Heart right ventricle (tissue), 16 donors: ENCODE measurements at places on chromosomes 1 and 21.

- no peaks in the 10 kb centered on the region for H3K36me3 ChIP-seq
- no peak overlapping the region for H3K4me3 ChIP-seq
- no peak overlapping the region for H3K27ac ChIP-seq
- no peaks in the 10 kb centered on the region for H3K4me1 ChIP-seq
- H3K27me3 ChIP-seq, result no peaks in the 10 kb centered on the region
Observed at GRCh38 chr1:216325336-216325735, 97.9 kb downstream of the USH2A start.

DNA sequence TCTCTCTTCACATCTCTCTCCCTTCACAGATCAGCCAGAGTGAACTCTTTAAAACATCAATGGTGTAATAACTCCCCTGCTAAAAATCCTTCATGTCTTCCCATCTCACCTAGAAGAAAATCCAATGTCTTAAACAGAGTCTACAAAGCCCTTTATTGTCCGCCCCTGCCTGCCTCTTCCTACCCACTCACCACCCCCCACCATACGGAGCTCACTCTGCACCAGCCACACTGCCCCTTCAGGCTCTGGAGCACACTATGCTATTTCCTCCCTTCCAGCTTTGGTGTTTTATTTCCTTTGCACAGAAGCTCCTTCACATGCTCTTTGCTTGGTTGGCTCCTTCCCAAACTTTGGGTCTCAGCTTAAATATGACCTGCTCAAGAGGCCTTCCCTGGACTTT is 10.2 kb downstream of the CAMK1G start:
- no peak overlapping the region for H3K4me3 ChIP-seq
- H3K27me3 ChIP-seq, result no peaks in the 10 kb centered on the region
- H3K27ac ChIP-seq, result no peak overlapping the region
- no peaks in the 10 kb centered on the region for H3K36me3 ChIP-seq

DNA sequence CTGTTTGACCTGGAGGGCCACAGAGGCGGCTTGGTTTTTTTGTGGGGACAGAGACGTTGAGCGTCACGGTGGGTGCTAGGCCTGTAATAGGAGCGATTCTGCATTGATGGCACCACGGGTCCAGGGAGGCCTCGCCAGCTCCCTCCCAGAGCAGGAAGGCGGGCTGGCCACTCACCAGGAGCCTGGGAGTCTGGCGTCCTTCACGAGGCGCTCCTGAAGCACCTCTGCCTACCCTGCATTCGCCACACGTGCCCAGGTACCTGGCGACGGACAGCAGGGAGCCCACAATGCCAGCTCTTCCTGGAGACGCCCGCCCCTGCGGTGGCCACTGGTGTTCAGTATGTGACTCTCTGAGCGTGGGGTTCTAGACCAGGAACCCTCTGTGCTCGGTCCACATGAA is 69.9 kb upstream of the TRAPPC10 start:
- H3K27me3 ChIP-seq, result no peaks in the 10 kb centered on the region
- peaks cover 15% of the 10 kb centered on the region for H3K4me1 ChIP-seq
- no peak overlapping the region for H3K4me3 ChIP-seq

DNA sequence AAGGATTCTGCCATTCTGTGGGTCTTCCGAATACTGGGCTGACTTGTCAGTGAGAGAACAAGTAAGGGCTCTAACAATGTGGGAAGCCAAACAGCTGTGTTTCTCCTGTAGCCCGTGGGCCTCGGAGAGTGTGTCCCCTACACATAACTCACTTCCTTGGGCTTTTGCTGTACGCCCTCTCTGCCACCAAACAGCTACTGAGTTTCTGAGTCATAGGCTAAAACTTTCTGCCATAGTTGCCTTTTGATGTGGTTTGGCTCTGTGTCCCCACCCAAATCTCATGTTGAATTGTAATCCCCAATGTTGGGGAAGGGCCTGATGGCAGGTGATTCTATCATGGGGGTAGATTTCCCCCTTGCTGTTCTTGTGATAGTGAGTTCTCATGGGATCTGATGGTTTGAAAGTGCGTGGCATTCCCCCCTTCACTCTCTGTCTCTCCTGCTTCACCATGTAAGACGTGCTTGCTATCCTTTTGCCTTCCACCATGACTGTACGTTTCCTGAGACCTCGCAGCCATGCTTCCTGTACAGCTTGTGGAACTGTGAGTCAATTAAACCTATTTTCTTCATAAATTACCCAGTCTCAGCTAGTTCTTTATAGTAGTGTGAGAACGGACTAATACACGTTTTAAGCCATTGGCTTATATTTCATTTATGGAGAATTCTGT is 194.8 kb upstream of the HMCN1 start:
- DNase-seq, result no peak
- no peak overlapping the region for H3K4me3 ChIP-seq
- H3K27ac ChIP-seq, result no peak overlapping the region
- no peaks in the 10 kb centered on the region for H3K36me3 ChIP-seq
- no peaks in the 10 kb centered on the region for H3K27me3 ChIP-seq

DNA sequence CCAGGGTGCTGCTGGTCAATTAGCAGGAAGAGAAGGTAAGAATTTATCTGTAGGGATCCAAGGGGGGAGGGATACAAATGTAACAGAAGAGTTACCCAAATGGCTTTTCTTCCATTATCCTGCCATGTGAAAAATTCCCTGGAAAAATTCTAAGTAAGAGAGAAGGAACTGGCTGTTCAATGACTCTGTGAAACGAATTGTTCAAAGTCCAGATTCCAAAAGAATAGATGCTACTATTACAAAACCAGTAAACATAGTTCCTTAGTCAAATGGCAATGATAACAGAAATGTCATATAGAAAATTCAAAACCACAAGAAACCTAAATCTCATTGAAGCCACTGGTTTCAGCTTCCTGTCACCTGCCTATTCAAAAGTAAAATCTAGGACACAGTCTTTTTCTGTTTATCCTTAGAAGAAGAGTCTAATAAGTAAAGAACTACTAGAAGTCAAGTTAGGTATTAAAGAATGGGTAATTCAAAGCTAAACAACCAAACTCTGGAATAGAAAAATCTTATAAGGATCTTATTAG is 102.6 kb downstream of the ZNF644 start:
- peaks cover 17% of the 10 kb centered on the region for H3K36me3 ChIP-seq
- H3K27ac ChIP-seq, result no peak overlapping the region
- H3K4me1 ChIP-seq, result peaks cover 48% of the 10 kb centered on the region
- H3K27me3 ChIP-seq, result no peaks in the 10 kb centered on the region

- H3K4me1 ChIP-seq, result peaks cover 40% of the 10 kb centered on the region
- peak overlapping the region; percentile 18 for H3K4me3 ChIP-seq
- no peaks in the 10 kb centered on the region for H3K27me3 ChIP-seq
- peak overlapping the region; percentile 85 for H3K27ac ChIP-seq
- no peaks in the 10 kb centered on the region for H3K36me3 ChIP-seq
- no peak for DNase-seq
Observed at GRCh38 chr1:23421753-23422240, 2.8 kb downstream of the TCEA3 start.

- DNase-seq, result no peak
- no peak overlapping the region for H3K4me3 ChIP-seq
- H3K36me3 ChIP-seq, result peaks cover 64% of the 10 kb centered on the region
- no peaks in the 10 kb centered on the region for H3K27me3 ChIP-seq
- no peaks in the 10 kb centered on the region for H3K4me1 ChIP-seq
Observed at GRCh38 chr1:114454539-114454938, 56.5 kb downstream of the TRIM33 start.

DNA sequence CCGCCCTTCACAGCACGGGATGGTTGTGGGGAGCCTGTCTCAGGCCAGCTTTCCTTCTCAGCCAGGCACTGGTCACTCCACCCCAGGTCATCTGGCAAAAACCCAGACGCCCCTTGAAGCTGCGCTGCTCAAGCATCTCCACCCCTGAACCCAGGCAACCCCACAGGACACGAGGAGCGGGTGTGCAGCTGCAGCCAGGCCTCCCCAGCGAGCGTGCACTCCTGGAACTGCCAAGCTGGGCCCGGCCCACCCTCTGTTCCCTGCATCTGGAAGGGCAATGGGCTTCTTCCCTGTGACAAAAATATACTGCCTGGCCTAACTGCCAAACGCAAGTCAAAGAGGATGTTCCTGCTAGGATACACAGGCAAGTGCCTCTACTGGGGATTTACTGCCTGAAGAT is 39.7 kb downstream of the SLC66A1 start:
- no peak for DNase-seq
- peaks cover 11% of the 10 kb centered on the region for H3K36me3 ChIP-seq
- no peaks in the 10 kb centered on the region for H3K27me3 ChIP-seq

DNA sequence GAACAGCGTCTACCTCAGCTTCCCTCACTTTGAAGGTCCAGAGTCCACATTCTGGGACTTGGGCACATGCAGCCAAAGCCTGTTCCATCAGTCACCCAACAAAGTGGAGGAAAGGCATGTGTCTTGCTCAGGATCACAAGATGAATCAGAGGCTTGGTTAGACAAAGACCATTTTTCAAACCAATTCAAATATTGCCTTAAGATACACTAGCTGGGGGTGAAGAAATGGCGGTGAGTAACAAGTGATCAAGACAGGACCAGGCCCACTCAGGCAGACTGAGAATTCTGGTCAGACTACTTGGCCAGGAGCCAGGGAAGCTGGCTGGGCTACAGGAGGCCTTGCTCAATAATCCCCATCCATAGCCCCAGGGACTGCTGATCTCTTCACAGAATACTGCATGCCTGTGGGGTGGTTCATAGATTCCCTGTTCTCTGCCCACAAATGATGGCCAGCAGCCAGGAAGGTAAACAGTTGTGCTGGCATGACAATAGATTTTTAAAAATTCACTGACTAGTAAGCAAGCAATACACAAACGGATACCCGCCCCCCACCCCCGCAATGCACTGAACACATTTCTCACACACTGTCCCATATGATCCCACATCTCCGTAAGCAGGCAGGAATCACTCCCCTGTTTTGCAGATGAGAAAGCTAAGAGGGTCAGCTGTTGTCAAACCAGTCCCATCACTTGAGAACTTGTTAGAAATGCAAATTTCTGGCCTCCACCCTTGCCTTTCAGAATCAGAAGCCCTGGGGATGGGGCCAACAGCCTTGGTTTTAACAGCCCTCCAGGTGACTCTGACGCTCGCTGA is 27.2 kb downstream of the ERI3 start:
- peaks cover 36% of the 10 kb centered on the region for H3K4me1 ChIP-seq
- H3K36me3 ChIP-seq, result no peaks in the 10 kb centered on the region
- no peak overlapping the region for H3K27ac ChIP-seq
- H3K27me3 ChIP-seq, result no peaks in the 10 kb centered on the region
- no peak overlapping the region for H3K4me3 ChIP-seq

GRCh38 chr1:109990302-109990653 is 5.7 kb downstream of the AHCYL1 start:
- H3K36me3 ChIP-seq, result peaks cover 7% of the 10 kb centered on the region
- H3K4me1 ChIP-seq, result peaks cover 79% of the 10 kb centered on the region
- DNase-seq, result no peak
- no peaks in the 10 kb centered on the region for H3K27me3 ChIP-seq

DNA sequence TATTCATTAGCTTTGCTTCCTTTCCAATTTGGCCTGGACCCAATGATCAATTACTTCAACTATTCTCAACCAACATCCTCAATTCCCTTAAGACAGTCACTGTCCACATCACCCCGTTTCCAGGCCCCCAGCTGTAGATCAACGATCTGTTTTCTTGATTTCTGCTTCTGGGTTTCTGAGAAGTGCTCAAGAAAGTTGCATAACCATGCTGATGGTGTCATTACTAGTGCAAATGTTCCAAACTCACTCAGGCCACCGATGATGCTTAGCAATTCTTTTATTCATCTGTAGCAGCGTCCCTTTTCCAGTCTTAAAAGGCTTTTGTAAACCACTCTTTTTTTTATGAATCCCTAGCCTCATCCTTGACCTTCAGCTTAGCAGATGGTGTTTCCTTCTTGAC is 155.8 kb upstream of the PTGFR start:
- DNase-seq, result peak; percentile 3
- H3K4me1 ChIP-seq, result no peaks in the 10 kb centered on the region
- no peaks in the 10 kb centered on the region for H3K36me3 ChIP-seq
- H3K27ac ChIP-seq, result peak overlapping the region; percentile 20

- H3K27me3 ChIP-seq, result peaks cover 11% of the 10 kb centered on the region
- H3K36me3 ChIP-seq, result no peaks in the 10 kb centered on the region
- H3K27ac ChIP-seq, result no peak overlapping the region
- no peak overlapping the region for H3K4me3 ChIP-seq
- DNase-seq, result no peak
Observed at GRCh38 chr1:2480236-2480985, 4.3 kb downstream of the PLCH2 start.

- no peaks in the 10 kb centered on the region for H3K27me3 ChIP-seq
- H3K27ac ChIP-seq, result no peak overlapping the region
- H3K36me3 ChIP-seq, result no peaks in the 10 kb centered on the region
- DNase-seq, result no peak
- no peaks in the 10 kb centered on the region for H3K4me1 ChIP-seq
Observed at GRCh38 chr1:107653765-107654164, 311.2 kb downstream of the VAV3 start.

DNA sequence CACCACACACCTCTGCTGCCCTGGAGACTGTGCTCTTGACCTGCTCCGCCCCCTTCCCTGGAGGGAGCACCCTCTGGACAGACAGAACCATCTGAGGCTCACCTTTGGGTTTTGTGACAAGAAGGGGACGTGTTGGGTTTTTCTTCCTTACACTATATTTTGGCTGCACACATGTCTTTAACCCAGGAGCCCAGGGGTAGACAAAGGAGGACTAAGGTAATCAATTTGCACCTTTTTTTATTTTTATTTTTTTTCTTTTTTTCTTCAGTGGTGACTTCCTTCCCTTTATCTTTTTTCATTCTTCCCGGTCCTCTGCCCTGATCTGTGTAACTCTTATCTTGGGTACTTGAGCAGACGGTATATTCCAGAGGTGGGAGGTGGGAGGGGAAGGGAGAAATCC is 8.5 kb upstream of the TXLNA start:
- H3K27ac ChIP-seq, result no peak overlapping the region
- peaks cover 93% of the 10 kb centered on the region for H3K36me3 ChIP-seq
- no peaks in the 10 kb centered on the region for H3K27me3 ChIP-seq
- DNase-seq, result no peak

DNA sequence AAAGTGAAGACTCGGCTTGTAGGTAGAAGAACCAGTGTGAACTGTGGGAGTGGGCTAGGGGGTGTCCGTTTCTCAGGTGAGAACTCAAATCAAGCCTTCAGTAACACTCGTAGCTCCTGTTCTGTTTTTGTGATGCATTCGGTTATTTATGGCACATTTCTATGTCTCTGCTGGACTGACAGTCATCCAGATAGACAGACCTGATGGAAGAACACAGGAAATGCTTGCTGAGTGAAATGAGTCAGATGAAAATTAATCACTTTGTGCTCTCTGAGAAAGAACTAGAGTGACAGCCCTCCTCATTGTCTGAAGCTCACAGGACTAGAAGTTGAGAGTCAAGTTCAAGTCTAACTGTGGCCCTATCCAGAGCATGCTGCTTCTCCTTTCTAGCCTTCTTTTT is 360.1 kb upstream of the PLXNA2 start:
- H3K27me3 ChIP-seq, result no peaks in the 10 kb centered on the region
- H3K4me1 ChIP-seq, result peaks cover 4% of the 10 kb centered on the region
- no peak for DNase-seq
- H3K4me3 ChIP-seq, result no peak overlapping the region
- no peak overlapping the region for H3K27ac ChIP-seq

- DNase-seq, result no peak
- peaks cover 20% of the 10 kb centered on the region for H3K4me1 ChIP-seq
- H3K27ac ChIP-seq, result no peak overlapping the region
- H3K4me3 ChIP-seq, result no peak overlapping the region
Observed at GRCh38 chr21:39375446-39375845, 26.6 kb upstream of the HMGN1 start.

- no peak overlapping the region for H3K4me3 ChIP-seq
- H3K36me3 ChIP-seq, result no peaks in the 10 kb centered on the region
- no peaks in the 10 kb centered on the region for H3K27me3 ChIP-seq
- H3K27ac ChIP-seq, result no peak overlapping the region
- DNase-seq, result no peak
Observed at GRCh38 chr1:97562081-97562480, 358.8 kb downstream of the DPYD start.

- H3K36me3 ChIP-seq, result no peaks in the 10 kb centered on the region
- H3K4me3 ChIP-seq, result peak overlapping the region; percentile 43
- H3K27me3 ChIP-seq, result peaks cover 8% of the 10 kb centered on the region
- peaks cover 33% of the 10 kb centered on the region for H3K4me1 ChIP-seq
- peak; percentile 61 for DNase-seq
Observed at GRCh38 chr1:156860113-156860627, 495 bp upstream of the NTRK1 start.
